ENCODE measurements at places on chromosomes 6 and 20.

GRCh38 chr6:63764318-63764916 lies 128.8 kb downstream of the PHF3 start:
- no peak for DNase-seq

GRCh38 chr6:126537061-126537816 lies 197.3 kb downstream of the CENPW start:
- no peak for DNase-seq

DNA sequence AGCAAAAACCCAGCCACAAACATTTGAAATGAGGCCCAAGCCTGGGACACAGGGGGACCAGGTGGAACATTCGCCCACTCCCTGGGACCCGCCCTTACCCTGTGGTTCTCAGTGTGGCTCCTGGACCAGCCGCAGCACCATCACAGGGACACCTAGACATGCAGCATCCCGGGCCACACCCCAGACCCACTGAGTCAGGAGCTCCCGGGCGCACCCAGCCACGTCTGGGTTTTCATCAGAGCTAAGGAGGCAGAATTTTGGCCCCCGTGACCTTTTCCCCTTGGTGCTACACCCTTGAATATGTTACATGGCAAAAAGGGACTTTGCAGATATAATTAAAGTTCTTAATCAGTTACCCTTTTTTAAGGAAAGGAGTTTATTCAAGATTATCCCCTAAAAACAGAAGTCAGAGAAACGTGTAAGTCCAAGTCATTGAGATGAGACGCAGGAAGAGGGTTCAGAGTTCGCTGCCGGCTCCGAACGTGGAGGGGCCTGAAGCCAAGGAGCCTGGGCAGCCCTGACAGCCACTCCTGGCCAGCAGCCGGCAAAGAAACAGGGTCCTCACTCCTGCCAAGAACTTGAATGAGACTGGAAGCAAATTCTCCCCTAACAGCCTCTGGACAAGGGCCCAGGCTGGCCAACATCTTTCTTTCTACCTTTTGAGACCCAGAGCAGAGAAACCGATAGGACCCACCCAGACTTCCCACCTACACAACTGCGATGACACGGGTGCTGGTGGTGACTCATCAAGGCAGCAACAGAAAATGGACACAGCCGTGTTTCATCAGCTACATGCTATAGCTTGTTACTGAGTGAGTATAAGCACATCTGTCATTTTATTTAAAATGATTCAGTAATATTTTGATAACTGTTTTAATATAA lies 25.3 kb downstream of the BFSP1 start:
- no peak for DNase-seq

DNA sequence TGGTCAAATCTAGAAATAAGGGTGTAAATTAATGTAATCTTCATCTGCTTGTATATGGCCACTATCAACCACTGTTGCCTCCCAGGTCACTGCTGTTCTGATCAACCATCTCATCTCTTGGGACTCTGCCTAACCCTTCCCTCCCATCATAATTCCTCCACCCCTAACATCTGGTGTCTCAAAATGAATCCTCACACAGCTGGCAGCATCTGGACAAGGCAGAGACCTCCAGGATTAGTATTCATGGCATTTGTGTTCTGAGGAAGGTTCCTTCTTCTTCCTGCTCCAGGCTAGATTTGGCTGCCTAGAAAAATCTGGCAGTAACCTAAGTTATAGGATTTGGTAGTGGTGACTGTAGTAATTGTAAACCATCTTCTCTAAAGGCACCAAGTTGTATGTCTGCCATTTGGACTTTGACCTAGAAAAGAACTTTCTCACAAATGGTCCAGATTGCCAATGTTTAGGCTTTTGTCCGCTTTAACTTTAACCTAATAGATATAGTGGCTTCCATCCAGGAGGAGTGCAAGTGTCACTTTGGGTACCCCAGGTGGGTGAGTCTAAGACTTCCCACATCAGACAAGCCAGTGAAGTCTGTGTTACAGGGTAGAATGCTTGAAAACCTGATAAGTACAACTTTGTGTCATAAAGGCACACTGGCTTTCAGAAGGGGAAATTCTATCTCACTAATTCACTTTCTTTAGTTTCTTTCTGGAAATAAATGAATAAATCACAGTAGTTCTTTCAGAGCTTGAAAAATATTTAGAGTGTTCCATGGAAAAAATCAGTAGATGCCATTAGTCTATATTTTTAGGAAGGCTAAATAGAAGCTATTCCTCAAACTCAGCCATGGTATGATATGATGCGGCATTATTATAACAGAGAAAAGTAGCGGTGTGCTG lies 3.0 kb upstream of the PHACTR2 start:
- no peak for DNase-seq

- no peak for DNase-seq
Measured at GRCh38 chr6:131885237-131885636, 65.9 kb downstream of the CCN2 start.

- no peak for DNase-seq
Measured at GRCh38 chr20:33291416-33291815, 8.4 kb downstream of the BPIFB1 start.

- no peak for DNase-seq
Measured at GRCh38 chr20:10581823-10582222, 92.0 kb downstream of the JAG1 start.

DNA sequence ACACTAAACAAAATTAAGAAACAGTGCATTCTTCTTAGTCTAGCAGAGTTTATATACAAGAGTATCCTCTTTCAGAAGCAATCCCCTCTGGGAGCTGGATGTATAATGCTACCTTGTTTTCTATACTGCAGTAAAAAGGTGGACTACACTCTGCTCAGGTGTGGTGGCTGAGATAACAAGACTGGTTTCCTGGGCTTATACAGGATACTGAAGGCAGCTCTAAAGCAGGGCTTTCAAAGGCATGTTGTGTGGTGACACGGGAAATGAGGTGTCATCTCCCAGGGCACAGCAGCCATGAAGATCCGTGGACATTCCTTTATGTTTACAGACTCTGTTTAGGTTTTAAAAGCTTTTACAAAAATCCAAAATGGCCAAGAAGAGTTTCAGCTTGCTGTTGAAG lies 136.7 kb downstream of the MAP3K4 start:
- DNase-seq, result no peak

GRCh38 chr6:93419304-93420162 lies at the start of gene EPHA7:
Gene EPHA7, minus strand, starts transcription at chr6:93419559. Its CDS starts 218 bp downstream, at chr6:93419341.
- peak; percentile 94 for DNase-seq

DNA sequence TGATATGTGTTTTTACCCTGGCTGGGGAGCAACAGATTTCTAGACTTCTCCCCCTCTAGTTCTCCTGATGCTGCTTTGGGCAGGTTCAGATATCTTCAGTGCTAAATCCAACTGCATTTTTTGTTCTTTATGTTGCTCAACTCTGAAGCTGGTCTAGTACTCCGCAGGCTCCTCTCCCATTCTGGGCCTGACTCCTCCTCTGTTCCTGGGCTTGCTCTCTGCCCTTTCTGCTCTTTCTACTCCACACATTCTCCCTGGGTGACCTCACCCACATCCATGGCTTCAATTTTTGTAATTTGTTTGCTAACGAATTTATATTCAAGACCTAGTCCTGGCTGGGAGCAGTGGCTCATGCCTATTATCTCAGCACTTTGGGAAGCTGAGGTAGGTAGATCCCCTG lies 6.4 kb downstream of the FYN start:
- no peak for DNase-seq

DNA sequence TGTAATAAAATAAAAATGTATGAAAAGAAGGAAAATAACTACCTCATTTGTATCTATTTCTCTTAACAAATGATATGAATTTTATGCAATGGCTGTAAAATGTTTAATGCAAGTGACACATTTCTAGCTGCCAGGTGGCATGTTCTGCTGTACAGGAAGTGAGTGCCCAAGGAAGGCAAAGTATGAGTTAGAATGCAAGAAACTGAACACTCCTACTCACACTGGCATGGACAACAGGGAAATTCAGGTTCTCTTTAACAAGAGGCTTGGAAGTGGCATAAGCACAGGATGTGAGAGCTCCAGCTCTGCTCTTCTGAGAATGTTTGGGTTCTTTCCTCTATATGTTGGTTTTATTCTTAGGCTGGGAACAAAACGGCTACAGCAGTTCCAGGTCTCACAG lies 20.4 kb upstream of the LAMA4 start:
- DNase-seq, result no peak

GRCh38 chr6:9527679-9528286 lies 887.1 kb downstream of the TFAP2A start:
- DNase-seq, result no peak

Measured in mesothelial cell of epicardium (in vitro differentiated cells).